Tibial nerve (tissue), 4 donors: ENCODE measurements at places on chromosomes 4 and X. TPM values are rescaled to one million over a fixed set of nuclear protein-coding genes. Genes with fewer than 3 reads are reported as not detected.

GRCh38 chr4:177287255-177287654 is 22.4 kb upstream of the NEIL3 start:
- no peak for DNase-seq

- peak; percentile 24 for DNase-seq
Observed at GRCh38 chrX:9312922-9313867, 151.7 kb upstream of the TBL1X start.

- no peak for DNase-seq
Observed at GRCh38 chr4:182863501-182863900, 53.7 kb downstream of the DCTD start.

- DNase-seq = no peak
Observed at GRCh38 chr4:123233136-123233768, 163.3 kb upstream of the SPRY1 start.

GRCh38 chrX:154476821-154477220 is 2.3 kb downstream of the LAGE3 start:
- no peak for DNase-seq

DNA sequence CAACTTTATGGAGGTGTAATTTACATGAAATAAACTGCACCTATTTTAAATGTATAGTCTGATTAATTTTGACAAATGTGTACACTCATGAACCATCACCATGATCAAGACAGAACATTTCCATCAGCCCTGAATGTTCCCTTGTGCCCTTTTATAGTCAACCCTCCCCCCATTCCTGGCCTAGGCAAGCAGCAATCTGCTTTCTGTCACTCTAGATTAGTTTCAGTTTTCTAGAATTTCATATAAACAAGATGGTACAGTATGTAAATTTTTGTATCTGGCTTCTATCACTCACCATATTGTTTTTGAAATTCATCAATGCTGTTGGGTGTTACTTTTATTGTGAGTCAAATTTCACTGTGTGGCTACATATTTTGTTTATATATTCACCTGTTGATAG is 234.2 kb upstream of the RPS6KA3 start:
- DNase-seq = no peak

DNA sequence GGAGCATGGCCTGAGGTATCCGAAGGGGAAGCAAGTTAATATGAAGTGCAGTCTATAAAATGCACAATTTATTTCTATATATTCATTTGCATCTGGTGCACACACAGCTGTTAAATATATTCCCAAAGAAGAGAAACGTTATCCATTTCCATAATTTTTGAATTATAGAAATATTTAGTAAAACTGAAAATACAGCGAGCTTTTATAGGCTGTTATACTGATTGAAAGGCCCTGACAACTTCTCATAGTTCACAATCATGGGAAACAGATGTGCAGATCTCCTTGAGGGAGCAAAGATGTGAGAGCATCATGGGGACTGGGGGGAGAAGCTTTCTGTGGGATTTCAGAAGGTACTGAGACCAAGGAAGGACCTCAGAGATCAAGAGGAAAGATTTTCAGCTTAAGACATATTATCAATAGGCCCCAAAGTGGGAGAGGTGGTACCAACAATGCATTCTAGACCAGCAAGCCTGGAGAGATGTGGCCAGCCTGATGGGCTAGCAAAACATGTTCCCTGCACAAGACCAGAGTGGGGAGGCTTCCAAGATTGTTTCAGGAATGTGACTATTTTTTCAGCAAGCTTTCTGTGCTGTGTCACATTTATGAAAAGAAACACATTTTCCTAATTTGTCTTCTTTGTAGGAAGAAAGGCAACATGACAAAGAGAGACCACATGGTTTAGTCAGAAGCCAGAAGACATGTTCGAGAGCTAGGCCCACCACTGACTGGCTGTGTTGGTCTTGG is 256.0 kb upstream of the SFRP2 start:
- no peak for DNase-seq

- DNase-seq = no peak
Observed at GRCh38 chr4:76881375-76881774, 16.6 kb downstream of the SOWAHB start.

DNA sequence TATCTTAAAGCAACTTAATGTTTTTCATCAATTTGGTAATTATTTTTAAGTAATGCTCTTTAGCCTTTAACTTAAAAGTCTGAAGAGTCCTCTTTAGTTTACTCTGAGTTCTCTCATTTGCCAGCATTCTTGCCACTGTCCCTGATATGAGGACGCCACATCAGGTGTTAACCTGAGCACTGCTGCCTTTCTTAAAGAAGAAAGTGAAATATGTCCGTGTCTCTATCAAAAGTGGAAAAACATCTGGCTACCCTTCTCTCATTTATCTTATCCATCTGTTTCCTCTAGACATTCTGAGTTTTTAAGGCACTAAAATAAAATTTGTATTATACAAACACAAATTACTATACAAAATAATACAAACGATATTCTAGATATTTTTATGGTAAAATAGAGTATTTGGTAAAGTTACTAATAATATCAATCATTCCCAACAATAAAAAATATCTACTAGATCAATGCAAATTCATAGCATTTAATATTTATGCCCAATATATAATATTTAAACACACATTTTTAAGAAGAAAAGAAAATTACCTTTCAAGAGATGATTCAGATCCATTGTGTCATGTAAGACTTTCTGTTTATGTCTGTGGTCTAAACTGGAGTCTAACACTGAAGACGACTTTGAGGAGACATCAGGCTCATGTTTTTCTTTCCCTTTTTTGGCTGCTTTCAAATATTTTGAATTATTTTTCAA is 14.0 kb downstream of the CFAP97 start:
- no peak for DNase-seq

GRCh38 chr4:60089546-60090273 is 1110.4 kb upstream of the ADGRL3 start:
- no peak for DNase-seq

GRCh38 chrX:15336023-15336413 is 695 bp upstream of the PIGA start:
- DNase-seq = peak; percentile 7

Gene PNMA6F
- total RNA-seq = not detected

Gene TIGD4
- 0.90 TPM for total RNA-seq

Gene ETDB
- not detected for total RNA-seq
